GM03348 (cell line): ENCODE measurements at places on chromosomes 6 and 20.

GRCh38 chr6:169641461-169642085 lies 60.3 kb downstream of the WDR27 start:
- DNase-seq: no peak

GRCh38 chr6:140401761-140402160 lies 1027.3 kb upstream of the CITED2 start:
- DNase-seq: peak; percentile 51

DNA sequence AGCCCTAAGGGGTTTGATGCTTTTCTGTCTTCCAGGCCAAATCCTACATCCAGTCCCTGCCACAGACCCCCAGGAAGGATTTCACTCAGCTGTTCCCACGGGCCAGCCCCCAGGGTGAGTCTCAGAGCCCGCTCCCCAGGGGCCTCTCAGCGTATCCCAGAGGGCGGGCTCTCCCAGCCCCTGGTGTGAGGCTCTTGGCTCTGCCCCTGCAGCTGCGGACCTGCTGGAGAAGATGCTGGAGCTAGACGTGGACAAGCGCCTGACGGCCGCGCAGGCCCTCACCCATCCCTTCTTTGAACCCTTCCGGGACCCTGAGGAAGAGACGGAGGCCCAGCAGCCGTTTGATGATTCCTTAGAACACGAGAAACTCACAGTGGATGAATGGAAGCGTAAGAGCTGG lies 8.4 kb downstream of the MAPK13 start:
- DNase-seq: no peak

GRCh38 chr6:4008324-4009047 lies 70.5 kb downstream of the FAM217A start:
- DNase-seq: peak; percentile 78

- DNase-seq: no peak
Measured at GRCh38 chr20:18663932-18664331, 76.1 kb downstream of the DTD1 start.

- no peak for DNase-seq
Measured at GRCh38 chr6:121521164-121521555, 85.7 kb downstream of the GJA1 start.

- DNase-seq: no peak
Measured at GRCh38 chr6:104828478-104828877, 31.2 kb downstream of the HACE1 start.

- no peak for DNase-seq
Measured at GRCh38 chr6:23522792-23523547, 603.0 kb upstream of the NRSN1 start.

- DNase-seq: no peak
Measured at GRCh38 chr6:135014353-135014832, 40.2 kb downstream of the HBS1L start.

DNA sequence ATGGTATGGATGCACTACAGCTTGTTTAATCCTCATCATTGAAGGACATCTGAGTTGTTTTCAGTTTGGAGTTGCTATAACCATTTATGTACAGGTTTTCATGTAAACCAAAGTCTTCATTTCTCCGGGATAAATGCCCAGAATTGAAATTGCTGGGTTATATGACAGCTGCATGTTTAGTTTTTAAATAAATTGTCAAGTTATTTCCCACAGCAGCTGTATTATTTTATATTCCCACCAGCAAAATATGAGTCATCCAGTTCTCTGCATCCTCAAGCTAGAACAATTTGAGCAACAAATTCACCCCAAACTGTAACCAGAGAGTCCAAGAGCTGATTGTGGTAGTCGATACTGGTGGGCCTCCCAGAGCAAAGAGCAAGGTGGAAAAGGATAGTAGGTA lies 161.0 kb upstream of the PRND start:
- no peak for DNase-seq

DNA sequence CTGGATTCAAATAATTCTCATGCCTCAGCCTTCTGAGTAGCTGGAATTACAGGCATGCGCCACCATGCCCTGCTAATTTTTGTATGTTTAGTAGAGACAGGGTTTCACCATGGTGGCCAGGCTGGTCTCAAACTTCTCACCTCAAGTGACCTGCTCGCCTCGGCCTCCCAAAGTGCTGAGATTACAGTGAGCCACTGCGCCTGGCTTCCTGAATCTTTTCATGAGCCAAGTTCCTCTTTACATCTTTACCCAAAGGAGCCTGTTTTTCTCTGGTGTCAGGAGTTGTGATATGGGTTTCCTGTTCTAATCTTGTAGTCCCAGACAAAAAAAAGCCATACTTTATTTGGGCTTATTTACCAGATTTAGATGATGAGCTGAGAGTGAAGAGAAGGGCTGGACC lies 34.4 kb downstream of the PCNA start:
- DNase-seq: no peak

DNA sequence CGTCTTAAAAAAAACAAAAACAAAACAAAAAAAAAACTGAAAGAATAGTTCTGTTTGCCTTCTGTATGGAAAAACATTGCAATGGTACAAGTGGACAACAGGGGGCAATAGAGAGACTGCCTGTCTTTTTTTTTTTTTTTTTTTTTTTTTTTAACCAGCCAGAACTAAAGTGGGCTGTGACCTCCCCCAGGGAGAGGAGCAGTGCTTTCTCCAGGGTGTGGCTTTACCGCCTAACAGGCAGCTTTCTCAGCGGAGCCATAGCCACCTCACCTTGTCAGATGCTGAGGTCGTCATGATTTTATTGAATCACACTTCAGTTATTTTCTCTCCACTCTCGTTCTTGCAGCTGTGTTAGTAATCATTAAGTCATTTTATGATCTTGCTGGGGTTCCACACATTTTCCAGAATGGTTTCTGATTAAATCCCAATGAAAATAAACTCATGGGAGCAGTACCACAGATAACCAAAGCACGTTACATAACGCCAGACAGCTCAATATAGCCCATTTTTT lies 78.4 kb downstream of the GMPR start:
- DNase-seq: peak; percentile 73

GRCh38 chr6:132648356-132648755 lies 10.6 kb downstream of the TAAR1 start:
- DNase-seq: no peak

GRCh38 chr6:13235339-13235738 lies 93.0 kb downstream of the TBC1D7 start:
- DNase-seq: no peak

- no peak for DNase-seq
Measured at GRCh38 chr20:53515749-53516148, 77.9 kb downstream of the ZNF217 start.

GRCh38 chr6:37238381-37238780 lies 19.2 kb upstream of the TBC1D22B start:
- DNase-seq: no peak

DNA sequence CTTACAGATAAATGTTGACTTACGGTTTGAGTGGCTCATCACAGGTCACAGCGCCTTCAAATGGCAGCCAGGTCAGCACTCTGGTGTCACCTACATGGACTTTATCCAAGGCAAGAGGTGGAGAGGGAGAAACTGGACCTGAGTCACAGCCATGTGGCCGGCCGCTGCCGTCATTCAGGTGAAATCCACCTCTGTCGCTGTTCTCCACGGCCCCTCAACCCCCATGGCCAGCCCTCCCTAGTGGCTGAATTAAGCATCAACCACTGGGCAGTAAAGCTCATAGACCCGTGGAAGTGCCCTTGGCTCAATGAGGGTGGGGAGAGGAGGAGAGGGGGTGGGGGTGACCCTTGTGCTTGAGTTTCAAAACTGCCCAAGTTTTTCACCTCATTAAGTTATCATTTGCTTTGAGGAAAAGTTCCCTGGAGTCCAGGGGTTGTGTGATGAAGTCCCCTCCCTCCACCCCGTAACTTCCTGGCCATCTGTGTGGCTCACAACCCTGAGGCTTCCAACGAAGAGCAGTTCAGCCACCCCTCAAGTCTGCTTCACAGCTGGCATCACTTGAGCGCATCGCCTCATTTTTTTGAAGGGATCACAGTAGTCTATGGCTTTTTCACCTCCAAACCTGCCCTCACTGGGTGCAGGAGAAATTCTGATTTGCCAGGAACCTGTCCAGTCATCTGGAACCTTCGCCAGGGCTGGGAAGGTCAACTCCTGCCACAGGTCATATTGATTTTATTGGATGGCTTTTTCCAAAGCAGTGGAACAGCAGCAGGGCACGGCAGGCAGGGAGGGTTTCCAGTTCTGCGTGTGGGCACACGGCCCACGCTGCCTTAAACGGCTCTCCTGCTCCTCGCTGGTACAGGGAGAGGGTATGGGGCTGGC lies 43.5 kb upstream of the APCDD1L start:
- no peak for DNase-seq

GRCh38 chr6:167726043-167726621 lies 100.6 kb upstream of the AFDN start:
- DNase-seq: no peak

DNA sequence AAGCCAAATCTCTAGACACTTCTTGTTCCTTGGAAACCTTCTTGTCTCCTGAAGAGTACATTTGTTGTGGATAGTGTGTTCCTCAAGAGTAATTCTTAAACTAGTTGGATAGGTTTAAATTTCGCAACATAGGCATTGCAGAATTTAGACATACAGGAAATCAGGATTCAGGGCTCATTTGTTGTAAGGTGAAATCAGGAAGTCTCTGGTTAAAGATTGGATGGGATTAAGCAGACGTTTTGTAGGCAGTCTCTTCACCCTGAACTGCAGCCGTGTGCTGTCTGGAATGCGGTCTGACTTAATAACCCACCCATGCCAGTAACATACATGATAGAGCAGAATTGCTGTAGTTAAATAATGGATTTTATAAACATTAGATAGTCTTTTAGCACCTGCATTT lies 21.7 kb downstream of the HIVEP1 start:
- peak; percentile 33 for DNase-seq

DNA sequence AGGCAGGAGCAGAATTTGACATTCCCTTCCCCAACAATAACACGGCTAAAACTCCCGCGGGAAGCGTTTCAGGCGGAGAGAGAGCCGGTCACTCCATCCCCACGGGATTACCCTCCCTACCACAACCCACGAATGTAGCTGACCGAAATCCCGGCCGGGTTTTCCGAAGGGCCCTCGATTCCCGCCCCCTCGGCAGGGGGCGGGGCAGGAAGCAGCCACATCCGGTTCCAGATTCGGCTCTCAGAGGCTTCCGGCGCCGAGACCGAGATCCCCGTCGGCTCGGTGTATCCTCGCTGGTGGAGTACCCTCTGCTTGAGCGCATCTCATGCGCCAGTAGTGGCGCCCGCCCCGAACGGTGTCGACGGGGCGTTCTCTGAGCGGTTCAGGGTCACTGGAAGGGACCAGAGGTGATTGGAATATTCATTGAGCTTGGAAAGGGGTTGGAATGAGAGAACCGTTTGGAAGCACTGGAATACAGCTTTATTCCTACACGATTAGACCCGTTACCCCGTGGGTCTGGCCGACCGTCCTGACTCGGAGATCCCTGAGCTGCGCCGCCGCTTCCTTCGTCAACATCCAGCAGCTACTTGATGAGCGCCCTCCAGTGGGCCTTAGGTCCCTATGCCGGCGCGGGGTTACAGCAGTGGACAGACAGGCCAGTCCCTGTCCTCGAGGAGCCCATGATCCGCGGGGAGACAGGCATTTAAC lies 649 bp upstream of the RGL2 start:
- peak; percentile 94 for DNase-seq

- no peak for DNase-seq
Measured at GRCh38 chr6:40499215-40499614, 87.9 kb downstream of the LRFN2 start.

- peak; percentile 42 for DNase-seq
Measured at GRCh38 chr6:158042245-158042798, 60.7 kb downstream of the SYNJ2 start.

DNA sequence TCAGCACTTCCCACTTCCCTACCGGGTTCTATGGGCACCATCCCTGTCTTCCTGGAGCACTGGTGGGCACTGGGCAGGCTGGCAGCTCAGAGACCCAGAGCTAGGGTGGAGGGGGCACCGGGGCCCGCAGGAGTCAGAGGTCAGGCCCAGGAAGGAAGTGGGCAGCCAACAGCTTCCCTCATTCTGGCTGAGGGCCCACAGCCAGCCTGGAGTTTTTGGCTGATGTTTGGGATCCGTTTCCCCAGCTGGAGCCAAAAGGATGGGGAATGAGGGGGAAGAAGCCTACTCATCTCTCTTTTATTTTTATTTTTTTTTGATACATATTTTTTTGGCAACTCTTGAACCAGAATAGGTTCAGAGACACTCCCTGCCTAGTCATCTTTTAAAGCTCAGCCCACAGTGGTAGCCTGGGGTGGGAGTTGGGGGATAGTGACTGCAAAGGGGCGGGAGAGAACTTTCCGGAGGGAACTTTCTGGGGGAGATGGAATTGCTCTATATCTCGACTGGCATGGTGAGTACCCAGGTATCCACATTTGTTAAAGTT lies 54.2 kb upstream of the MLN start:
- peak; percentile 49 for DNase-seq

DNA sequence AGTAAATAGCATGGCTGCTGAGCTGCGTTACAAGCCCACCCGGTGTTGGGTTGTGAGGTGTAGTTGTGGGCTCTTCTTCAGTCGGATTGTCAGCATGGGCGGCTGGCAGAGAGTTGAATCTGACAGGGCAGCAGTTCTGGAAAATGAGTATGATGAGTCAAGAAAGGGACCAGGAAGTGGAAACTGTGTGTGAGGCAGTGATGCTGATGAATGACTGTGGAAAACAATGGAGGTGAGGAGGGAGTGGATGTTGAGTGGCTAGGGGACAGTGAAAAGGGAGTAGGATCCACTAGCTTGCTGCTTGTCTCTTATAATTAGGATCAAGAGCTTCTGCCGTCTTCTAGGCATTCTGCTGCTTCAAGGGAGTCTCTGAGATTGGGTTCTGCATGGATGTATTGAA lies 154.3 kb downstream of the ESR1 start:
- no peak for DNase-seq

DNA sequence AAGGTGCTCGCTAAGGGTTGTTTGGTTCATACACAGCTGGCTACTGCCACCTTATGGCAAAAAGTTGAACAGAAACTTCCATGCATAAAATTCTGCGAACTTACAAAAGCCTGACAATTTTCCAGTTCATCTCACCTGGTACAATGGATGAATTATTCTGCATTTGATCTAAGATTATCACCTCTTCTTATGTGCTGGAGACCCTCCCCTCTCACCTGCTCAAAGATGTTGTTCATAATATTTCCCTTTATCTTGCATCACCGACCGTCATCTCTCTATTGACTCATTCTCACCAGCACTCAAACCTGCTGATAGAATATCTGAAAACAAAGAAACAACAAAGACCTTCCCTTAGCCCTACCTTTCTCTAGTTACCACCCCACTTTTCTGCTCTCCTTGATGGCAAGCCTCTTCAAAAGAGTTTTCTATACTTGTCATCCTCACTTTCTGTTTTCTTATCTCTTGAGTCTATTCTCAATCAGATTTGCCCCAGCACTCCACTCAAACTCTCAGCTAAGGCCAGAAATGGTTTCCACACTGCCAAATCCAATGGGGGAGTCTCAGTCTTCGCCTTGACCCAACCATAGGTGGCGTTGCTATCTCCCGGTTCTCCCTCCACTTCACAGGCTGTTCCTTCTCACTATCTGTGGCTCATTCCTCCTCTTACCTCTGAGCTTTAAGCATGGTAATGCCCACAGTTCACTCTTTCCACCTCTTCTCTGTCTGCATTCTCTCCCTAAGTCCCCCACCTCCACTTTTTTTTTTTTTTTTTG lies 25.8 kb downstream of the SNRNP48 start:
- peak; percentile 71 for DNase-seq

- DNase-seq: no peak
Measured at GRCh38 chr6:152160346-152160745, 352.9 kb downstream of the ESR1 start.
